ENCODE measurements at places on chromosomes 6 and 20.

GRCh38 chr6:104795363-104795762 lies 64.4 kb downstream of the HACE1 start:
- DNase-seq: no peak

- no peak for DNase-seq
Measured at GRCh38 chr6:8535519-8535918, 100.2 kb upstream of the SLC35B3 start.

- no peak for DNase-seq
Measured at GRCh38 chr6:148179786-148180185, 162.9 kb upstream of the SASH1 start.

- DNase-seq: no peak
Measured at GRCh38 chr6:113594726-113595125, 262.4 kb upstream of the MARCKS start.

Data from GF-D8 (cell line).